ENCODE measurements at places on chromosomes 3 and 15.

- DNase-seq = no peak
These were observed 9.2 kb downstream of the CXCR6 start for GRCh38 chr3:45952456-45952855.

GRCh38 chr3:134393074-134393473 lies 18.8 kb upstream of the AMOTL2 start:
- DNase-seq = no peak

GRCh38 chr3:144763878-144764454 lies 792.3 kb downstream of the DIPK2A start:
- no peak for DNase-seq

DNA sequence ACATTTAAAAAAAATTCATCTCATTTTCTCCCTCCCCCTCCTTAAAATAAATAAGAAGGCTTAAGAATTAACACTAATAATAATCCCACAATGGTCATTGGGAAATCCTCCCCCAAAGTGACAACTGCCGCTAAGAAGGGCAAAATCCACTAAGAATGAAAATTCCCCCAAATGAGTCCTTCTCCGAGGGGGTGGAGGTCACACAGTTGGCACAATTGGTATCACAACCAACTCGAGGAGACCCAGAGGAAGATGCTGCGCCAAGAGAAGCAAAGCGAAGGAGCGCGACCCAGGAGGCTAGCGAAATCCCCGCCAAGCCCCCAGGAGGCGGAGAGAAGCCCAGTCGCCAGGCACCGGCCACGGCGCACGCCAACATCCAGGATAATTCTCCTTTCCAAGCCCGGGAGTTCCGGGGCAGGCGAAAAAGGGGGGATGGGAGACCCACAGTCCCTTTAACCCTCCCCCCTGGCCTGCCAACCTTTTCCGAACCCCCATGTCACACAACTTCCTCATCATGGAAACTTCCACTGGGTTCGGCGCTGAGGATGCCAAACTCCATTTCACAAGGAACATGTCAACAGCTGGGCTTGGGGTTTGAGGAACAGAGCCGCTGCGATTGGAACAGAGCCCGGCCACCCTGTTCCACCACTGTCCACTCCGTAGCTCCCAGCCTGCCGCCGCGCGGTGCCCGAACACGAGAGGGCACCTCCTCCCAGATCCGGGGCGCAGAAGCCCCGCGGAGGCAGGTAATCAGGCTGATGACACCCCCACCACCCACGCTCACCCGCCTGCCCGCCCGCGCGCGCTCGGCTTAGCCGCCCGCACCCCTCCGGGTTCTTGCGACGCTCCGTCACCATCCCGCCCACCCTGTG lies 668 bp downstream of the THRB start:
- no peak for DNase-seq

DNA sequence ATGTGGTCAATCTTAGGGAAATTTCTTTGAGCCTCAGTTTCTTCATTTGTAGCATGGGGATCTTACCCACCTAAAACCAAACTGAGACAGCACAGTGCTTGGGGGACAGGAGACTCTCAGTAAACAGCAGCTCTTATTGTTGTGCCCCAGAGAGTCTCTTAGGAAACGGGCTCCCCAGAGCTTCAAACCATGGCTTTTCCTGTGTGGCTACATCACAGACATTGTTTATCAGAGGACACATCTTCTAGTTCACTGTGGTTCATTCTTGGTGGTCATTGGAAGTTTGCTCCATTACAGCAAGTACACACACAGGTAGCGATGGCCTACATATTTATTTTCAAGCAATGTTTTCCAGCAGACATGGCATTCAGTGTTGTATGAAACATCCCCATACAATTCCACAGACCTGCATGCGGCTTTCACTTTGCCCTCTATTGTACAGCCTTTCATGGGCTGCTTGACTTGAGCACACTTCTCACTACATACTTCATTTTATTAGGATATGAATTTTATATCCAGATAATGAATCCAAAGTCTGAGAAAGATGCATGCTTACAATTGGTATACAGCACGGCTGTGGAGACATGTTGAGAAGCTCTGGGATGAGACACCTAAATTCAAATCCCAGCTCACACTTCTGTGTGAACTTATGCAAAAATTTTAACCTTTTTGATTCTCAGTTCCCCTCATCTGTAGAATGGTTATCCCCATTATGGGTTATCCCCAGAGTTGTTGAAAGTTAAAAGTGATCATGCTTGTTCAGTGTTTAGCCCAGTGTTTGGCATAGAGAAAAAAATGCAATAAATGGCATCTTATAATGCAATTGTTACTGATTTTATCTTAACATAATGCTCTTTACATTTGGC lies 84.8 kb upstream of the ICE2 start:
- peak; percentile 48 for DNase-seq

GRCh38 chr3:132703733-132704132 lies 18.5 kb downstream of the NPHP3 start:
- no peak for DNase-seq

DNA sequence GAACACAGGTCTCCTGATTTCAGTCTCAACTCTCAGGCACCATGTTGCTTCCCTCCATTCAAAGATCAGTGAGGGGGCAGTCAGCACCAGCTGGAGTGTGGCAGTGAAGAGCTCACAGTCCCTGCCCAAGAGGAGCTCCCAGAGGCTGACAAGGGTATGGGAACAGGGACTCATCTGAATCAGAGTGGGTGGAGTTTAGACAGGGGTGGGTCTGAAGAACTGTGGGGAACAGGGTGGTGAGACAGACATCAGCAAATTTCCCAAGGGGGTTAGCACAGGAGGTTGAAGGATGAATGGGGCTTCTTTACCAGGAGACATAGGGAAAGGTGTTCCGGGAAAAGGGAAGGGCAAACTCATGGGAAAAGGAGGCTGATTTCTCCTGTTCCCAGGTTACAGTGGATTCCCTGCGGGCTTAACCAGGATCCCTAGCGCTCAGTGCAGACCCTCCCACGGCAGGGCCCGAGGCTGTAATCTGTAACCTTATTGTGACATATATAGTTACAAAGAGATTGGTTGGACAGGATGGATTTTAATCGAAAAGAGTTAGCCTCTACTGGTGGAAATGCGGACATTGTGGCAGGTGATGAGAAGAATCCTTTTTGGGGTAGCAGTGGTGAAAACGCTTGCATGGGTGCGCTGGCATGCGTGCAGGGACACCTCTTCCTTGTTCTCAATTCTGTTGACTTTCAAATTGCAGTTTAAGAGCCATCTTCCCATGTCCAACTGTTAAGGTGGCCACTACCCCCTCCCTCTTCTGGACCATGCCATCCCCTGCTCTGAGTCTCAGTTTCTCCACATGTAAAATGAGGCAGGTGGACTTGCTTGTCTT lies 160.3 kb downstream of the SMAD6 start:
- no peak for DNase-seq

- no peak for DNase-seq
These were observed 23.2 kb upstream of the IP6K2 start for GRCh38 chr3:48739955-48740823.

DNA sequence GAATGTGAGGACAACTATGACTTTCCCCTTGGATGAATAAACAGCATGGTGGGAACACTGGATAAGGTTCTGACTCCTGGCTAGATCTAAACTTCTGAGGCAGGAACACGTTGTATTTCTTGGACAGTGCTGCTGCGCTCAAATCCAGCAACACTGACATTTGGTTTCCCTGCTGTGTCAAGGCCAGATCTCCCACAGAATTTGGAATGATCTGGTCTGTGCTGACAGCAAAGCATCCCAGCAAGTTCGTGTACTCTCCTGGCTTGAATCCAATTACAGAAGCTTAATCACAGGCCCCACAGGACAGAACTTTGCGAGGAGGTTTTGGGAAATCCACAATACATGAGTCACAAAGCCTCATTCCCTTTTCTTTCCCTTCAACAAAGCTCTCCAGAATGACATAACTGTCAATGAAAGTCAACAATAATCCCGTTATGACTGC lies 92.5 kb downstream of the ADAMTS9 start:
- DNase-seq = no peak

DNA sequence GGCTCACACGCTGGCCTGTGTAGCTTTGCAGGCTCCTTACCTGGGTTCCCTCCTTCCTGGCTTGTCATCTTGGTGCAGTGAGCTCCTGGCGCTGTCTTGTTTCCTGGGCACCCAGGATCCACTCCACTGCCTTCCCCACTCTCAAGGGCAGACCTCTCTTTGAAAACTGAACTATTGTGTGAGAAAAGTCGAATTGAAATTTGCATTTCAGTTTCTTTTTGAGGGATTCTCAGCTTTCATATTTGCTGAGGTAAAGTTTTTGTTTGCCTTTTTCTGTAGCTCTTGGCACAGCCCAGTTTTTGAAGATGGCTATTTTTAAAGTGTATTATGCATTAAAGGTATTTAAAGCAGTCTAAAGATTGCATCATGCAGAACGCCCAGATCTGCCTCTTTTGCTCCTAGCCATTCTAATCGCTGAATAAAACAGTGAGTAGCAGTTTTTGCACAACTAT lies 70.1 kb downstream of the CCK start:
- no peak for DNase-seq

DNA sequence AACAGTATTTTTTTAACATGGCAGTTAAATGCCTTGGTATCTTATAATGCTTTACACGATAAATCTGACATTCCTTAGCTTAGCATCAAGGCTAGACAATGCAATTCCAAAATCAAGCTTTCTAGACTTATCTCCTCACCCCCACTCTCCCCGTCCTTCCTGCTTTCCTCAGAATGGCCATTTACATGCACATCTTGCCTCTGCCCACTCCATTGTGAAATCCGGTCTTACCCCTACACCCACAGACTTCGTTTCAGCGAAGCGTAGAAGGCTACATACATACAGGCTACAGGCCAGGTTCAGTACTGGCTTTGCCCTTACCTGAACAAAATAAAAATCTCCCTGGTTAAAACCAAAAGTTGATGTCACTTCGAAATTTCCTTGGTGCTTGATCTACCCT lies 58.6 kb upstream of the SLC12A8 start:
- no peak for DNase-seq

GRCh38 chr3:140276703-140277102 lies 341.7 kb downstream of the CLSTN2 start:
- no peak for DNase-seq

GRCh38 chr3:61520966-61521628 lies 40.3 kb upstream of the PTPRG start:
- DNase-seq = no peak

GRCh38 chr3:184798120-184798519 lies 13.8 kb upstream of the VPS8 start:
- DNase-seq = no peak

DNA sequence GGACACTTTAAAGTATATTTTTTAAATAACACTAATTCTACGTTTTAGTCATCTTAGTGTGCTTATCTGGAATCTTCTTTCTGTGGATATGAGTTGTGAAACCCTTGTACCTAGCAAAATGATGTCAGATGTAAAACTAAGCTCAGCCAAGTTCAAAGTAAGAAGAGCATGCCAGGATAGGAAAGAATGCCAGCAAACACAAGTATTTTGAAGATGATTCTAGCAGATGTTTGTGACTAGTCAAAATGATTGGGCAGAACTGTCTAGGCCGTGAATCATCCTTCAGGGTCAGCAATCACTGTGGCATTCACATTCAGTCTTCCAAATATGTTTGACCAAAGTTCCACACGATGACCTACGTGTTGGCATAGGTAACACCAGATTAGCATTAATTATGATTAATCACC lies 5.4 kb upstream of the PLOD2 start:
- no peak for DNase-seq

- no peak for DNase-seq
These were observed 263.4 kb upstream of the TLE3 start for GRCh38 chr15:70361106-70361505.

GRCh38 chr3:55416331-55416821 lies 70.7 kb downstream of the WNT5A start:
- no peak for DNase-seq

- peak; percentile 75 for DNase-seq
These were observed 11.8 kb downstream of the ANAPC13 start for GRCh38 chr3:134473868-134474546.

- no peak for DNase-seq
These were observed 33.0 kb upstream of the PLSCR4 start for GRCh38 chr3:146283781-146284445.
